ENCODE measurements at places on chromosomes 5 and 9. TPM values are rescaled to one million over a fixed set of nuclear protein-coding genes. Genes with fewer than 3 reads are reported as not detected.

YIPF5 gene
- 41.3 TPM for total RNA-seq

DNA sequence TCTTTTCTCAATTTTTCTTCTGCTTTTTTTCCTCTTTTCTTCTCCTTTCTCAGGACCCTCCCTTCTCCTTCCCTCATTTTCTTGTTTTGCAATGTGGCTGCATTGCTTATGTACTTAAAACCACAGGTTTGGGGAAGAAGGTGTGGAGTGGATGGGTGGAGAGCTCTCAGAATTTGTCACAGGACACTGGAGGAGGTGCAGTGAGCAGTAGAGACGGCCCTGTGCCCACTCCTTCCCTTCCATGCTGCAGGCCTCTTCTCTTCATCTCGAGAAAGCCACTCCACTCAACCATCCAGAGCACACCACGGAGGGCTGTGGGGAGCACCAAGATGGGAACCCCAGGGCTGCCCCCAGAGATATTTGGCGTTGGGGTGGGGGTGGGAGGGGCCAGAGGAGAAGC is 92.3 kb downstream of the FSTL4 start:
- no peak for DNase-seq
- no peaks in the 10 kb centered on the region for H3K4me1 ChIP-seq
- peaks cover 12% of the 10 kb centered on the region for H3K27me3 ChIP-seq
- H3K4me3 ChIP-seq, result no peak overlapping the region
- no peak overlapping the region for H3K27ac ChIP-seq

GRCh38 chr5:6861036-6861435 is 147.8 kb downstream of the TENT4A start:
- no peaks in the 10 kb centered on the region for H3K27me3 ChIP-seq
- H3K27ac ChIP-seq, result no peak overlapping the region
- H3K4me3 ChIP-seq, result no peak overlapping the region
- H3K36me3 ChIP-seq, result no peaks in the 10 kb centered on the region
- H3K4me1 ChIP-seq, result no peaks in the 10 kb centered on the region

PSD2 gene
- total RNA-seq, result 0.09 TPM

- peaks cover 7% of the 10 kb centered on the region for H3K4me1 ChIP-seq
- no peak overlapping the region for H3K4me3 ChIP-seq
- H3K27ac ChIP-seq, result no peak overlapping the region
- H3K36me3 ChIP-seq, result no peaks in the 10 kb centered on the region
- no peaks in the 10 kb centered on the region for H3K27me3 ChIP-seq
- DNase-seq, result no peak
Measured at GRCh38 chr9:77802515-77803293, 154.6 kb upstream of the GNA14 start.

DND1 gene
- 3.4 TPM for total RNA-seq

DNA sequence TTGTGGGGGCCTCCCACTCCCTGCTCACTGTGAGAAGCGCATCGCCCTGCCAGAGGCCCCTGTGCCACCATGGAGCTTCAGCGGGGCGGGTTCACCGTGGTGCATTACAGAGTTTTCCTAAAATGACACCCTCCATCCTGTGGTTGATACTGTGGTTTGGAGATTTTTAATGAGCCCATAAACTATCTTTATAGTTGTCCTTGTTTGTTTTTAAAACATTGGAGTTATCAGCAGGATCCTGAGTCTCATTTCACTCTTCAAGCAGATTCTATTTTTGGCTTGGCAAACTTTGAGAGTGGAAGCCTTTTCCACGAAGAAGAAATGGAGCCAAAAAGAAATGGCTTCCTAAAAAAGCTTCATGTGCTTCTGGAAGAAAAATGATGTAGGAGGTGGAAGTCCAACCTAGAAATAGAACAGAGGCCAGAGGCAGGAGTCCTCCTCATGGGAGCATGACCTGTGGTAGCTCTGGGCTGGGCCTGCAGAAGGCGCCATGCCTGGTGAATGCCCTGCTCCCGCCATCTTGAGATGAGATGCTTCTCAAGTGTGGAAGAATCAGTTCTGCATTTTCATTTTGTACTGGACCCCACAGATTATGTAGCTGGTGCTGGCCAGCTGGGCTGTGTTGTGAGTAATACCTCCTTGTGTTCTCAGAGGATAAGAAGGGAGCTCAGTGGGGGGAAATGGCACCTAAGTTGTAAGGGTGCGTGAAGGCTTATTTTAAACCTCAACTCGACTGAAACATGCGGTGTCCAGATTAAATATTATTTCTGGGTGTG is 79.0 kb upstream of the RAI14 start:
- no peaks in the 10 kb centered on the region for H3K27me3 ChIP-seq
- H3K4me1 ChIP-seq, result no peaks in the 10 kb centered on the region
- H3K36me3 ChIP-seq, result no peaks in the 10 kb centered on the region

DNA sequence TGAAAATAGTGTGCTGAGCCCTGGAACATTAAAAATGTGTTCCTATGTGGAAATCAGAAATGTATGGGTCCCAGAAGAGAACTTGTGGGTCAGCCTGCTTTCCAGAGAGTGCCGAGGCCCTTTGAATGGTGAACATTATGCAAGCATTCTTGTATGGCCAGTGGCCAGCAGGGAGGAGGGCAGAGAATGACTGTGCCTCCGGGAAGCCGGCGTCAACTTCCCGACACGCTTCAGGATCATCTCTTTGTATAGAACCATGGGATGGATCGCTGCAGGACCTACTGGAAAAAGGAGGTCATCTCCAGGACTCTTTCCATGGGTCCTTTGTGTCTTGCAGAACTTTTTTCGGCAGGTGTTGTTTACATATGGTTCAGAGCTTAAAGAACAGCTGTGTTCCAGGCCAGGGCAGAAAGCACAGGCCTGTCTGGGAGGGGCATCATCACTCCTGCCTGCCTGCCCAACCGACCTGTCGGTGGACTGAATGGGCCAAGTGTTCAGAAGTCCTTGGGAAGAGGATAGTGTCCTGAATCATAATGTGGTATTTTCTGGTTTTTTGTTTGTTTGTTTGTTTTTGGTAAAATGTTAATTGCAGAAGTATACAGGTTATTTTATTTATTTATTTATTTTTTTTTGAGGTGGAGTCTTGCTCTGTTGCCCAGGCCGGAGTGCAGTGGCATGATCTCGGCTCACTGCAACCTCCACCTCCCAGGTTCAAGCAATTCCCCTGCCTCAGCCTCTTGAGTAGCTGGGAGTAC is 9.0 kb downstream of the PRRC2B start:
- no peak for DNase-seq
- no peaks in the 10 kb centered on the region for H3K27me3 ChIP-seq
- H3K4me3 ChIP-seq, result no peak overlapping the region
- peaks cover 7% of the 10 kb centered on the region for H3K36me3 ChIP-seq

DNA sequence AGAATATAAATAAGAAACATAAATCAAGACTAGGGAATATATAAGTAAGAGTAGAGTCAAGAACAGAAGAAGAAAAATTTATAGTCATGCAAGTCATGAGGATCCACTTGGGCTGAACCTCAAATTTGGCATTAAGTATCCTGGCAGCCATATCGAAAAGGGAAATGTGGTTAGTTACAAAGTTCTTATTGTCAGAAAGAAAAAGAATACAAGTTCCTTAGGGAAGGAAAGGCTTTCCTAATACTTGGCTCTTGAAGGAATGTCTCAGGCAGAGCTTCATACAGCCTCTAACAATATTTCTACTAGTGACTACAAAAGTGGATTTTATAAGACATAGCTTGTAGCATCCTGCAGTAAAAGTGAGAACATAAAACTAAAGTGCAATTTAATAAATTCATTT is 45.4 kb downstream of the TMEM252 start:
- no peaks in the 10 kb centered on the region for H3K36me3 ChIP-seq
- H3K27ac ChIP-seq, result no peak overlapping the region
- no peak overlapping the region for H3K4me3 ChIP-seq

DNA sequence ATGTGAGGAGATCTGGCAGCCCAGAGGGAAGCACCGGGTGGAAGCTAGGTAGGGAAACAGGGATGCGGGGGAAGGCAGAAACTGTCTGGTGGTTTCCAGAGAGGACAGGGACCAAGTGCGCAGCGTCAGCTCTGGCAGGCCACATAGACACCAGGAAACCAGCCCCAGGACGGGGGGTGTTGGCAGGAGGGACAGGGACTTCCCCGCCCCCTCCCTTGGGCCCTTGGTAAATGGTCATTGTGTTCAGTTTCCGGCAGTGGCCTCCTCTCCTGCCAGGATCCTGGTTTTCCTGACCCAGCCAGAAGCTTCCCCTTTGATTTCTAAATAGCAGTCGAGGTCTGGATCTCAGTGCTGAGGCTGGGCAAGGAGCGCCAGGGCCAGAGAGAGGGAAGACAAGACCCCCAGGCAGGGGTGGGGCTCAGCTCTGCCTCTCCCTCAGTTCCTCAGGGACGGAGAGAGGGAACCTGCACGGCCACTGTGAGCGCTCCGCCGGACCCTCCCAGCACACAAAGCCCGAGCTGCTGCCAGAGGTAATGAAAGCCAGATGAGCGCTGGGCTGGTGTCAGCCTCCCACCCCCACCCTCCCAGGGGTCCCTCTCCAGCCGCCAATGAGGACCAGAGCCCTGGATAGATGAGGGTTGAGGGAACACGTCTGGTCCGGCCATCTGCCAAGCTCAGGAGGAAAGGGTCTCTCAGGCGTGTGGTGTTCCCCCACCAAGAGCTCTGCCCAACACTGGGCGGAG is 1.8 kb downstream of the RALGDS start:
- no peaks in the 10 kb centered on the region for H3K36me3 ChIP-seq
- no peak overlapping the region for H3K27ac ChIP-seq
- no peak overlapping the region for H3K4me3 ChIP-seq
- H3K27me3 ChIP-seq, result no peaks in the 10 kb centered on the region

DNA sequence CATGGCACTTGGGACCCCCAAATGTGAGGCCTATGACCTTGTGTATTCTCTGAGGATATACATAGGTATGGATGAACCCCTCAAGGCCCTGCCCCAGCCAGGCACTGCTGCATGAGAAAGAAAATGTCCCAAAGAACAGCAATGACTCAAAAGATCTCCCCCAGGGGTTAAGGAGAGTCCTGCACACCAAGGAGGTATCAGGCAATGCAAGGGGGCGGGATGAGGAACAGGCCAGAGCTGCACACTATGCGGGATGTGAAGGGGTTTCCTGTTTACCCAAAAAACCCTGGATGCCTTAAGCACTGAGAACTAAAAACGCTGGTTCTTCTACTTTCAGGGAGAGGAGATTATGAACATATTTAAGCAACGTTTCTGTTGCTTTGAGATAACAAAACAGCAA is 3.4 kb downstream of the RAPGEF1 start:
- H3K27ac ChIP-seq, result peak overlapping the region; percentile 93
- DNase-seq, result no peak
- peaks cover 82% of the 10 kb centered on the region for H3K4me1 ChIP-seq
- no peaks in the 10 kb centered on the region for H3K36me3 ChIP-seq

NUTM2F gene
- total RNA-seq, result not detected

- peaks cover 33% of the 10 kb centered on the region for H3K36me3 ChIP-seq
- H3K4me1 ChIP-seq, result peaks cover 12% of the 10 kb centered on the region
- no peak overlapping the region for H3K27ac ChIP-seq
Measured at GRCh38 chr5:893711-894110, 1.0 kb downstream of the TRIP13 start.

DNA sequence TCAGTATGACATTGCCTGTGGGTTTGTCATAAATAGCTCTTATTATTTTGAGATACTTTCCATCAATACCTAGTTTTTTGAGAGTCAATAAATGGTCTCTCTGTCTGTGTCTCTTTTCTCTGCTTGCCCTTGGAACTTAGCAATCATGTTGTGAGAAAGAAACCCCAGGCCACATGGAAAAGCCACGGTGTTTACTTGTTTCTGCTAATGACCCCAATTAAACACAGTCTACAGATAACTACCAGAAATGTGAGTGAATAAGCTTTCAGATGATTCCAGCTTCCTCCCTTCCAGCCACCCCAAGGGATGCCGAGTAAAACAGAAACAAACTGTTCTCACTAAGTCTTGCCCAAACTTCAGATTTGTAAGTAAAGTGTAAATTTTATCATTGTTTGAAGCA is 584.9 kb downstream of the MAT2B start:
- no peaks in the 10 kb centered on the region for H3K4me1 ChIP-seq
- H3K36me3 ChIP-seq, result no peaks in the 10 kb centered on the region
- no peak overlapping the region for H3K4me3 ChIP-seq
- H3K27me3 ChIP-seq, result no peaks in the 10 kb centered on the region
- H3K27ac ChIP-seq, result no peak overlapping the region

- no peak within 1 kb of the TSS for H3K27ac ChIP-seq
- no peak for DNase-seq
- H3K4me3 ChIP-seq, result no peak within 1 kb of the TSS
- H3K36me3 ChIP-seq, result no peaks in the 10 kb centered on the region
- no peaks in the 10 kb centered on the region for H3K27me3 ChIP-seq
Measured at GRCh38 chr5:55850839-55851674, at the start of gene IL31RA. Gene IL31RA (plus strand): TSS chr5:55851357. CDS start chr5:55851571, 214 bp downstream.
